ENCODE measurements at places on chromosomes 4 and X.

DNA sequence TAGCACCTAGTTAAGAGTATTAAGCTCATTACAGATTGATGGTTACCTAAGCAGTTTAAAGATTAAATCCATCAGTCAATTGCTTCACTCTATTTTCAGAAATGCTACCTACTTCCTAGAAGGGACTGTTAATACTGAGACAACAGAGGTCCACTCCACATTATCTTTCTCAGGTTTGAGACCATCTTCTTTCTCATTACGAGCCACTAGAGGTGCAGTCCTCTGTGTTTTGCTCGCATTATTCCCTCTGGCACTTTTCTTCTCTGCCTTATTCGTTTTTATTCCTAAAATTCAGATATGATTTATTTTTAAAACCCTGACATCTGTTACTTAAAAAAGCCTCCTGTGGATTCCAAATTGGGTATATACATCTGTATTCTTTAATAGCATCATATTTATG lies 459.1 kb downstream of the FSTL5 start:
- DNase-seq = no peak

DNA sequence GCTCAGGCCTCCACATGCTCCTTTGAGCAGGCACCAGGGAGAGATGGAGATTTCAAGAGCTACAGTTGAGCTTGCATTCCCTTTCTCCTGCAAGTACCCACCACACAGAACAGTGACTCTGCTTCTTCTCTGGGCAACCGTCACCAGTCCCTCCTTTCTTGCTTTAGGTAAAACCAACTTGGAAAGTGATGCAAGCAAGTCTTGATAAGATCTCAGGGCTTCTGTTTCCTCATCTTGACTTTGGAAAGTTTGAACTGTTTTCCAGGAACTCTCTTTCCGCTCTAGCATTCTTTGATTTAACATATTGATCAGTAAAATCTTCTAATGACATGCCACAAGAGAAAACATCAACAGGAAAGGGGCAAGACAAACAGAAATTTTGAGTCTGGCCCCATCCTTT lies 73.7 kb downstream of the USP46 start:
- DNase-seq = no peak

DNA sequence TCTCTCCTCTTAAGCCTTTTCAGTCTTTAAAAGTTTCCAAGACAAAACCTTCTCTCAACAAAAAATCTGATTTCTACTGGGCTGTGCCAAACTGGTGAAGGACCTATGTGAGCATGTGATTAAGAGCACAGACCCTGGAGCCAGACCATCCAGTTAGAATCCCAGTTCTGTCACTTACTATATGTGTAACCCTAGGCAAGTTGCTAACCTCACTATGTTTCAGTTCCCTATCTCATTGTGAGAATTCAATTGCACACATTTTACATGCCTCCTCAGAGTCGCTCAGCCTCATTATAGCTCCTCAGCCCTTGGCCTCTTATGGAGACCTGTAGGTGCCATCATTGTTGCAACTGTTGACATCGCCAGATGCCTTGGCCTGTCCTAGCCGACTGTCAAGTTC lies 54.1 kb upstream of the VEGFD start:
- no peak for DNase-seq

DNA sequence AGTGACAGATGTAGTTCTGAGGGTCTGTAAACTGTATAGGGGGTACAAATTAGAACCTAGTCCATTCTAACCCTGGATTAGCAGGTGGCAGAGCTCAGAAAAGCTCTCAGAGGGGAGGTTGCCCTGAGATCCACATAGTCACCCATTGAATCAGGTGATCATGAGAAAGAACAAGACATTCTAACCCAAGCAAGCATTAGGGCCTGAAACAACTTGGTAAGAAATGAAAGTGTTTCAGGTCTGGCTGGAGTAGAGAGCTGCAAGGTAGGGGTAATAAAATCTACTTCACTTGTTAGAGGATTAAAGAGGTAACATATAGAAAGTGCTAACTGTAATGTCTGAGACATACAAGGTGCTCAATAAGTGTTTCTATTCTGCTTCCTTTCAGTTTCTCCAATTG lies 8.8 kb upstream of the BMP2K start:
- no peak for DNase-seq

GRCh38 chrX:39487166-39487968 lies 610.4 kb downstream of the BCOR start:
- no peak for DNase-seq

GRCh38 chr4:22202975-22203710 lies 254.6 kb upstream of the KCNIP4 start:
- peak; percentile 78 for DNase-seq

GRCh38 chr4:139553751-139554641 lies 2.0 kb downstream of the SETD7 start:
- DNase-seq = peak; percentile 48

- DNase-seq = peak; percentile 62
These were observed 123.5 kb upstream of the EMCN start for GRCh38 chr4:100641336-100641735.

- no peak for DNase-seq
These were observed 14.7 kb upstream of the SEC24D start for GRCh38 chr4:118850488-118851173.

DNA sequence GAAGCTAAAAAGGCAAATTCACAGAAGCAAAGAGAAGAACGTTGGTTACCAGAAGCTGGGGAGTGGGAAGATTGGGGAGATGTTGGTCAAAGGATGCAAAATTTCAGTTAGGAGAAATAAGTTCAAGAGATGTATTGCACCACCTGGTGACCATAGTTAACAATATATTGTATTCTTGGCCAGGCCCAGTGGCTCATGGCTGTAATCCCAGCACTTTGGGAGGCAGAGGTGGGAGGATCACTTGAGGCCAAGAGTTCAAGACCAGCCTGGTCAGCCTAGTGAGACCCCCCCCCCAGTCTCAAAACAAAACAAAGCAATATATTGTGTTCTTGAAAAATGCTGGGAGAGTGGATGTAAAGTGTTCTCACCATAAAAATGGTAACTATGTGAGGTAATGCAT lies 67.9 kb downstream of the TAB3 start:
- no peak for DNase-seq

- no peak for DNase-seq
These were observed 278.6 kb upstream of the DIPK2B start for GRCh38 chrX:45479196-45479834.

GRCh38 chr4:77073981-77074380 lies 1.8 kb downstream of the CCNI start:
- peak; percentile 14 for DNase-seq

DNA sequence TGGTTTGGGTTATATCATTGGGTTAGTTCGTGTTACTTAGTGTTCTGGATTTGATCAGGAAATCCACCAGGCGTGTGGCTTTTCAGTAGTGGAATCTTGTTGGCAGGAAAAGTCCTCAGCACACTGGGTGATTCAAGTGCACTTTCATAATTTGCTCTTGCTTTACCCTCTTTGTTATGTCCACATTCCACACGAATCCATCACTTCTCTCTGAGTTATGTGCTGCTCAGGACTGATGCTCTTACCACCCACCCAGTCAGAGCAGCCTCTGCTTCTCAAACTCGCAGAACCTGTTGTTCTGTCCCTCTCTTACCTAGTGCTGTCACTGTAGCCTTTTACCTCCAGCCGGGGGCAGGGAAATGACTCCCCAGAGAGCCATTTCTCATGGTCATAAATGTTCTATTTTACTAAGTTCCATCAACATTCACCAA lies 37.2 kb upstream of the SCRG1 start:
- DNase-seq = no peak

DNA sequence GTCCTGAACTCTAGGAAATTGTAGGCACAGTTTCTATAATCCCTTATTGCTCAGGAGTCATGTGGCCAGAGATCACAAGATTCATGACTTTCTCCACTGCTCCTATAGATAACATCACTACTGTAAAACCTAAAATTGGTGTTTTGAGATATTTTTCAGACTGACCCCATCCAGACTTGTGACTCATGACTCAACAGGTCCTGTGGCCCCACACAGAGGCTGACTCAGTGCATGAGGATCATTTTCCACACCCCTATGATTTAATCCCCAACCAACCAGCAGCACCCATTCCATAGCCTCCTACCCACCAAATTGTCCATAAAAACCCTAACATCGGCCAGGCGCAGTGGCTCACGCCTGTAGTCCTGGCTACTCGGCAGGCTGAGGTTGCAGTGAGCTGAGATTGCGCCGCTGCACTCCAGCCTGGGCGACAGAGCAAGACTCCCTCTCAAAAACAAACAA lies 13.2 kb upstream of the XIAP start:
- no peak for DNase-seq

DNA sequence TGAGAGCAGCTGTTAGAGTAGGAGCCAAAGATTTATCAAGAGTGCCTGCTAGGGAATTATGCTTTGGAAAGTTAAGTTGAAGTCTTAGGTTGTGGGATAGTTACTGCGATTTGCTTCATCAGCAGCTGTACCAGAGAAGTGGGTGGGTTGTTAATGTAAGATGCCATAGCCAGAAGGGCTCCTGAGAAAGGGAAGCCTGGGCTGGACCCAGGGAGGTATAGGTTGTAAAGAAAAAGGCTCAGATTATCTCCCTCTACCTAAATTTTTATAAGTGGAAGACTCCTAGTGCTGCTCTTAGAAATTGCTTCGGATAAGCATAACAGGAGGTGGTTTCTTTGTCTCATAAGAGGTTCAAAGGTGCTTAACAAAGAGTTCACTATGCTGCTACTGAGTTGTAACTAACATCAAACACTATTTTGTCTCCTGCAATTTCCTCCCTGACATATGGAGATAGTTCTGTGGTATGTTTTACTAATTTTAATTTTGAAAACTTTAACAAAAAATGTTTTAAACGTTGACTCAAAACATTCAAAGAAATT lies 356.9 kb downstream of the DTHD1 start:
- peak; percentile 1 for DNase-seq

GRCh38 chr4:138609943-138610350 lies 367.8 kb upstream of the SLC7A11 start:
- DNase-seq = peak; percentile 80

GRCh38 chrX:153181822-153182221 lies 2.7 kb downstream of the MAGEA1 start:
- DNase-seq = no peak

DNA sequence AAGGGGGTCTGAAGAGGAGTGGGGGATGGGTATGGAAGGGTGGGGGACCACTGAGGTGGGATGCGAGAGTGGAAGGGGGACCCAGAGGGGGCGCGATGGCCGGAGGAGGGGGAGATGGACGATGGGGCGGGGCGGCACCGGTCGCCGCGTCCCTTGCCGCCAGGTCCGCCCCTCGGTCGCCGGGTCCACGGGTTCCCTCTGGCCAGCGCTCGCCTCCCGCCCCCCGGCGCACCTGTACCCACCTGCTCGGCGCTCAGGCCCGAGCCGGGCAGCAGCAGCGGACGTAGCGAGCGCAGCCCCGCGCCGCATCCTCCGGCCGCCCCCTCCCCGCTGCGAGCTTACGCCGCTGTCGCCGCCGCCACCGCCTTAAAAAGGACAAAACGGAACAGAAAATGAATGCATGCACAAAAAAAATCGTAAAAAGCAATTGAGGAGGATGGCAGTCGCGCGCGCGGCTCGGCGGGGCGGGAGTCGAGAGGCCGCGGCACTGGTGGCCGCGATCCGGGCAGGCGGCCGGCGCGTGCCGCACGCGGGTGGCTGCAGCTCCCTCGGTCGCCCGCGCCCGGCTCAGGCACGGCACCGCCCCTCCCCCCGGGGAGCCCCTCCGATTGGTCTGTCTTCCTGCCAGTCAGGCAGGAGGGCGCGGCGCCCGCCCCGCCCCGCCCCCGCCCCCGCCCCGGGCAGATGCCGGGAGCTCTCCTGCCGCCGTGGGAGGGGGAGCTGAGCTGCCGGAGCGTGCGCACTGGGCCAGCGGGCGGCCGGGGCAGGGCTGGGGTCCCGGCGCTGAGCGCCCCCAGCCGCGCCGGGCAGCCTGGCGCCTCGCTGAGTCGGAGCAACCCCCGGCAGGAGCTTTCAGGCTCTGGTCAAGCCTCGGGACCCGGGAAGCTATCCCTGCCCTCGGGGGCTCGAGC lies at the start of gene JAKMIP1:
TSS of gene JAKMIP1 (minus strand) at position 539 of the 911 bp plus-strand sequence. CDS start 87,699 bp downstream, outside the sequence.
- DNase-seq = peak; percentile 72

DNA sequence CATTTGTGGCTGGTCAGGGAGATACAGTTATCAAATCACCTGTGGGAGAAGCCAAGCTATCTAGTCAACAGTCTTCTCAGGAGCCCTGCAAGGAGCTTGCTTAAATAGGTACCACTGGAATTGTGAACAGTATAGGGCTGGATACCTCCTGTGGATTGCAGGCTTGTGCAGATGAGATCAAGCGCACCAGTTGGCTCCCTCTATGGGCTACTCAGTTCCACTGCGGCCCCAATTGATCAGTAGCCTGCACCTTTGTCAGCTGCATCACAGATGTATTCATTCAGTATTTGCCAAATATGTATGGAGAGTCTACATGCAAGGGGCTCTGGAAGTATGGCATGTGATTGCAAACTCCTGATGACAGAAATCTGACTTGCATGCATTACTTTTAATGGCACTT lies 28.6 kb downstream of the TEX13A start:
- no peak for DNase-seq

DNA sequence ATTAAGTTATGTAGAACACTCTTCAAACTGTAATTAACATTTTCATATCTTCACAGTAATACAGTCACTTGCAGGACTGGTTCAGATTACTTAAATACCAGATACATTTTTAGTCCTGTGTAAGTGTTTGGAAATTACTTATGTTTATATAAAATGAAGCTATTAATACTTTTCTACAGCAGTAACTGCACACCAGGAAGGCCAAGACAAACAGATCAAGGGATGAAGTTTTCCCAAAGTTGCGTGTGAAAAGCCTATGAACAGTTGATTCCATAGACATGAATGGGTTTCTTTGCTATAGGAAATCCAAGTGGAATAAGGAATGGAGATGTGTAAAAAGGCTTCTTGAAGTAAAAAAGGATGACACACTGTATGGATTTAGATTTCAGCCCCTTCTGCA lies 28.9 kb upstream of the DRP2 start:
- DNase-seq = no peak

GRCh38 chr4:6806924-6807626 lies 24.5 kb downstream of the KIAA0232 start:
- peak; percentile 25 for DNase-seq

GRCh38 chr4:42871671-42872290 lies 20.7 kb upstream of the GRXCR1 start:
- DNase-seq = peak; percentile 17

GRCh38 chr4:109184491-109184961 lies 117.9 kb downstream of the COL25A1 start:
- DNase-seq = peak; percentile 96

- DNase-seq = peak; percentile 77
These were observed 691 bp downstream of the MAGED1 start for GRCh38 chrX:51893931-51894696.

GRCh38 chrX:14022019-14022418 lies 7.7 kb downstream of the GEMIN8 start:
- no peak for DNase-seq

GRCh38 chrX:1274786-1275185 lies 6.2 kb downstream of the CSF2RA start:
- peak; percentile 55 for DNase-seq

- DNase-seq = no peak
These were observed 191.4 kb downstream of the TSPAN5 start for GRCh38 chr4:98466868-98467599.

Measured in muscle of leg (tissue), 16 donors.